Left ventricle myocardium superior (tissue), 1 donor: ENCODE measurements at places on chromosomes 1 and 21.

GRCh38 chr21:43361493-43362296 lies 65.2 kb downstream of the SIK1 start:
- peak; percentile 77 for DNase-seq

DNA sequence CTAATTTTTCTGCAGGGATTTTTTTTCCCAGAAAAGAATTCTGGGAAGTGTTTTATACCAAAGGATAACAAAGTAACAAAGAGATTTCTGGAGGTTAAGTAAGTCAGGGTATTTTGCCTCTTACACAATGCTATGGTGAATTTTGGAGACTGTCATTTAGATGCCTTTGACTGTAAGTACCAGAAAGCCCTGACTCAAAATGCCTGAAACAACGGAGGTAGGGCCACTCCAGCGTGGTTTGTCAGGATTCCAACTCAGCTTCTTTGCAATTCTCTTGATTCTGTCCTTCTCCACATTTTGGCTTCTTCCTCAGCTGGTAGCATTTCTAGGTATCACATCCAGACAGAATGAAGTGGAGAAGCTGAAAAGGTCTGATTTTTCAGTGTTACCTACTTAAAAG lies 106.5 kb downstream of the UCHL5 start:
- no peak for DNase-seq

- peak; percentile 81 for DNase-seq
Measured at GRCh38 chr1:156480411-156481192, 20.0 kb downstream of the MEF2D start.

GRCh38 chr1:231628207-231628876 lies 1.8 kb downstream of the DISC1 start:
- DNase-seq: no peak

DNA sequence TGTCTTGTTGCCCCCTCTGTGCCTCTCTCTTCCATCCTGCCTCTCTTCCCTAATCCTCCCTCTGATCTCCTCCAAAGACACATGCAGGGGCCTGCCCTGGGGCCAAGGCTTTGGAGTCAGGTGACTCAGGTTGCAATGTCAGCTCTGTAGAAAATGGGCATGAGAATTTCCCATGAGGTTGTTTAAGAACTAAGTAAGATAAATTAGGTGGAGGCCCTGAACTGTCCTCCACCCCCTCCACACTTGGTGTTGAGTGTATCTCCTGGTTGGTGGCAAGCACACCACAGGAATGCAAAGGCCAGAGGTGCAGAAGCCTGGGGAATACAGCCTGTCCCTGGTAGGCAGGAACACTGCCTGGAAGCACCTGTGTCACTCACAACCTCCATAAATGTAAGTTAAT lies 63.9 kb upstream of the GRIK3 start:
- DNase-seq: no peak

DNA sequence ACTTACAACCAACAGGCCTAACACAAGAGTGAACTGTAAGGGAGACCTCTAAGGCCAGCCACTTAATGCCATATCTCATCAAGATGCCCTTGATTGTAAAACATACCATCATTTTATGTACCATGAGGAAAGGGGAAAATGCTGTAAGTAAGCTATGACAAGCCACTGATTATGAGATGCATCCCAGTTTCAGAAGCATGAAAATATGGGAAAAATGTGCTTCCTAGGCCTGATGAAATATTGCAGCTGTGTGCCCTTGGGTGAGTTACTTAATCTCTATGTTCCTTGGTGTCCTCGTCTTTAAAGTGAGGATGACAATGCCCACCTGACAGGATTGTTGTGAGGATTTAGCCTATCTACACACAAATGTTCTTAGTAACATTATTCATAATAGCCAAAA lies 28.9 kb downstream of the H3-3A start:
- no peak for DNase-seq

GRCh38 chr1:110097507-110098221 lies 14.6 kb upstream of the UBL4B start:
- no peak for DNase-seq

DNA sequence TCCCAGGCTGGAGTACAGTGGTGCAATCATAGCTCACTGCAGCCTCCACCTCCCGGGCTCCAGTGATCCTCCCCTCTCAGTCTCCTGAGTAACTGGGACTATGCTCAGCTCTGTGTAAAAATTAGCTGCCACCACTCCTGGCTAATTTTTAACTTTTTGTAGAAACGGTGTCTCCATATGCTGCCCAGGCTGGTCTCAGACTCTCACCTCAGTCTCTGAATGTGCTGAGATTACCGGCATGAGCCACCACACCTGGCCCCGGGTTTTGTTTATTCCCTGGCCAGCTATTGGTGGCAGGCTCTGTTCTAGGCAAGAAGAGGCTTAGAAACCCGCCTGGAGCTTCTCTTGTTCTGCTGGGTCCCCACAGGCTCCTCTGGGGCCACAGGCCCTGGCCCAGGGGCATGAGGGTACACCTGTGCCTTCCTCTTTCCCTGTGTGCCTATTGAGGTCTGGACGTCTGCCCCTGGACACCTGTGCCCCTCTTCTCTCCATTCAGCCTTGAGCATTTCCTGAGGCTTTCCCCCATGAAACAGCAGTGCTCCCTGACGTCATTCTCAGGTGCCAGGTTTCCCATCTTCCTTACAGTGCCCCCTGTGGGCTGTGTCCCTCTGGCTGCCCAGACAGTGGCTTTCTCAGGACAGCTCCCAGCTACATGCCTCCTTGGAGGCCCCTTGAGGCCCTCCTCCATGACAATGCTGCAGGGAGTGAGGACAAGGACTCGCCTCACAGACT lies 57.5 kb downstream of the PCP4 start:
- DNase-seq: no peak

GRCh38 chr1:31714442-31715086 lies 10.7 kb upstream of the COL16A1 start:
- DNase-seq: peak; percentile 82

DNA sequence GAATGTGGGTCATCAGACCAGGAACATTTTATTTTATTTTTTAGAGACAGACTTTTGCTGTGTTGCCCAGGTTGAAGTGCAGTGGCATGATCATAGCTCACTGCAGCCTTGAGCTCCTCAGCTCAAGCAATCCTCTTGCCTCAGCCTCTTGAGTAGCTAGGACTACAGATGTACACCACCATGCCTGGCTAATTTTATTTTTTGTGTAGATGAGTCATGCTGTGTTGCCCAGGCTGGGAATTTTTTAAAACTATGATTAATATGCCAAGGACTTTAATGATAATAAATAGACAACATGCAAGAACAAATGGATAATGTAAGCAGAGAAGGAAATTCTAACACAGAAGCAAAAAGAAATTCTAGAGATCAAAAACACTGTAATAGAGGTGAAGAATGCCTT lies 142.4 kb downstream of the AK5 start:
- DNase-seq: no peak

- no peak for DNase-seq
Measured at GRCh38 chr21:25512095-25513081, 94.9 kb downstream of the MRPL39 start.

DNA sequence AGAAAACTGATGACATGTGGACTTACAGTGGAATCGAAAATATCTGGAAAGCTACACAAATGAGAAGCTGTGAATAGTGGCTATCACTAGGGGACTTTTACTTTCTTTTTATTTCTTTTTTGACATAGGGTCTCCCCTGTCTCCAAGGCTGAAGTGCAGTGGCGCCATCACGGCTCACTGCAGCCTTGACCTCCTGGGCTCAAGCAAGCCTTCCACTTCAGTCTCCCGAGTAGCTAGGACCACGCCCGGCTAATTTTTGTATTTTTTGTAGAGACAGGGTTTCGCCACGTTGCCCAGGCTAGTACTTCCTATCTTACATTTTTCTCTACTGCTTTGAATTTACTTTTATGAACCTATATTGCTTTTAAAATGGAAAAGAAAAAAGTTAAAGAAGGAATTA lies 10.5 kb downstream of the TMEM35B start:
- no peak for DNase-seq
